Astrocyte of the spinal cord (primary cell): ENCODE measurements at places on chromosomes 7 and 10.

DNA sequence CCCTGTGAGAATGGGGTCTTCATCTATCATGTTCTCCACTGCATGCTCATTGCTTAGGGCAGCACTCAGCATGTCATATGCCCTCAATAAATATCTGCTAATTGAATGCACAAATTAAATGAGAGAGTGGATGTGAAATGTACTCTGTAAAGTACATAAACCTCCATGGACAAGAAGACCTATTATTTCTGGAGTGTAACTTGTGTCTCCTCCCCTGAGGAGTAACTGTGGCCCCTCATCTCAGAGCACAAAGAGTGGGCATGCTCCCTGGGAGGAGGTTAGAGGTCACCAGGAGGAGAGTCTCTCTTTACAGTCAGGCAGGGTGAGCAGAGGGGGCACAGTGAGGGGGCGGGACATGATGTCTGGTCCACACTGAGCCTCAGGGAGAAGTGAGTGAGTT, 313.6 kb upstream of the PODXL start:
- DNase-seq, result no peak

- DNase-seq, result peak; percentile 13
These were observed 9.5 kb upstream of the WDR11 start for GRCh38 chr10:120841522-120842189.

- peak; percentile 41 for DNase-seq
These were observed 70.0 kb upstream of the PAPSS2 start for GRCh38 chr10:87589645-87590051.

GRCh38 chr7:103010211-103010610, 64.4 kb downstream of the FBXL13 start:
- no peak for DNase-seq

DNA sequence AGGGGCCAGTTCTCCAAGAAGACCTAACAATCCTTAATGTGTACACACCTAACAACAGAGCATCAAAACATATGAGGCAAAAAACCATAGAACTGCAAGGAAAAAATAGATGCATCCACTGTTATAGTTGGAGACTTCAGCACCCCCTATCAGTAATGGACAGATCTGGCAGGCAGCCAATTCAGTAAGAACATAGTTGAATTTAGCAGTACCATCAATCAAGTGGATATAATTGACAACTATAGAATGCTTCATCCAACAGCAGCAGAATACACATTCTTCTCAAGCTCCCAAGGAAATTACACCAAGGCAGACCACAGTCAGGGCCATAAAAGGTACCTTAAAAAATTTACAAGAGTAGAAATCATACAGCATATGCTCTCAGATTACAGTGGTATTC, 42.2 kb downstream of the POLL start:
- DNase-seq, result no peak

- no peak for DNase-seq
These were observed 80.1 kb upstream of the RPA3 start for GRCh38 chr7:7798510-7798909.

DNA sequence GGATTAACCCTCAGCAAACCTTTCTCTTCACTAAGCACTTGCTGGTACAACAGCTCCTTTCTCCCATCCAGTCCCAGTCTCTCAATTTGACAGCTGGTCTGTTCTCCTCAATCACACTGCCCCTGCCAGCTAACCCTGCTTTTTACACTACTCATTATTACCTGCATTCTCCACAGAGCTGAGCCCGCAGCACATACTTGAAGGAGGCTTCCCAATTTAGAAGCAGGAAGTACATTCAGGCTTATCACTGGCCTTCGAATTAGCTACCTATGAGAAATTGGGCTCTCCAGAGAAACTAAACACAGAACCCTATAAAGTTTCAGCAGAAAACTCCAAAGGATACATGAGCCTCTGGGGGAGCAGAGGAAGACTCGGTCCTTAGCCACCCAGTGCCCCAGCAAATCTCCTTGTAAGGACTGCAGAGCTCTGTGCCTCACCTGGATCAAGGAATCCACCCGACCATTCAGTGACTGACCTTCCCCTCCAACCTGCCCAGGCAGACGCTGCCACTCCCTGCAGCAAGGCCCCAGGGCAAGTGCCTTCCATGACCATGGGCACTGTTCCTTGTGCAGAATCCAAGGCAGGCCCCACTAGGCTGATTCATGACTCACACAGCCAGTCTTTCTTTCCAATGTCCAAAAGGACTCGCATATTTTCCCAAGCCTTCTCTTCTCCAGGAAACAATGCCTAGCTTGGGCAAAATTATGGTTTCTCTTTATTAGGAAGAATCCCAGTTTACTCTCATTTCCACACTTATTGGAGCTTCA, 68.0 kb downstream of the VOPP1 start:
- no peak for DNase-seq

DNA sequence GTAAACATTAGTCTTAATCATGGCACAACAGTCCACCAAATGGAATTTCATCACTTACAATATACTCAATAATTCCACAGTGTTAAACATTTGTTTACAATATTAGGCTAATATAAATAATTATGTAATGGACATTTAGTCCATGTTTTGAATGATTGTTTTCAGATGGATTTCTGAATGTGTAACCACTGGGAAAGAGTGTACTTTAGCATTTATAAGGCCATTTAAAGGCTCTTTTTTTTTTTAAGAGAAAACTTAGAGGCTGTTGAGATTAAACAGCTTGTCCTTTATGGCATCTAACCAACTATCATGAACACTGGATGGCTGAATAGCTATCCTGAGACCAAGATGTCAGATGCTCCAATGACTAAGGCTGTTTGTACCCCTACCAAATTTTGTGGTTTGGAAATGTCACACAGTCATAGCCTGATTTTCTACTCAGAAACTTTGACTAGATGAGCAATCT, 248.3 kb upstream of the GLI3 start:
- DNase-seq, result no peak

GRCh38 chr10:17061418-17061817, 68.2 kb downstream of the CUBN start:
- peak; percentile 27 for DNase-seq

DNA sequence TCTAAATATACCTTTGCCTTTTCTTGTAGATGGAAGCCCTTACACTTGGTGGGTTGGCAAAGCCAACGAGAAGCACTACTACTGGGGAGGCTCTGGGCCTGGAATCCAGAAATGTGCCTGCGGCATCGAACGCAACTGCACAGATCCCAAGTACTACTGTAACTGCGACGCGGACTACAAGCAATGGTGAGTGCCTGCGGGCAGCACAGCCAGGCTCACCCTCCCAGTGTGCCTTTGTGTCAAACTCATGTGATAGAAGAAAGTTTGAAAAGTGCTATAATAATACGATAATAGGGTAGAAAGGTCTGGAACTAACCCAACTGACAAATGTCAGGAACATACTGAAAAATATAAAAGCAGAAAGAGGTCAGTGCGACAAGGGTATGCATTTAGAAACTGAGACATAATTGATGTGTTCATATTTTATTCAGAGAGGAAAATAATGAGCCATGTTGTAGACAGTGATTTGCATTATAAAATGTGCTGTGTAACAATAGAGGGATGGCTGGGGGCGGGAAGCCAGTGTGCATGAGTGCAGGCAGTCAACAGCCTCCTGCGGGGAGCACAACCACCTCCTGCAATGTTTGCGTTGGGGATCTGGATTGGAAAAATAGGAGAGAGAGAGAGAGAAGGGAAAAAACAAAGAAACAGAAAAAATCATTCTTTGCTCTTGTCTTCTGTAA, 686.9 kb upstream of the C7orf33 start:
- DNase-seq, result no peak

GRCh38 chr10:79384773-79385391, 37.6 kb downstream of the PPIF start:
- no peak for DNase-seq

- DNase-seq, result no peak
These were observed 216.3 kb downstream of the LRMDA start for GRCh38 chr10:75647675-75648074.

DNA sequence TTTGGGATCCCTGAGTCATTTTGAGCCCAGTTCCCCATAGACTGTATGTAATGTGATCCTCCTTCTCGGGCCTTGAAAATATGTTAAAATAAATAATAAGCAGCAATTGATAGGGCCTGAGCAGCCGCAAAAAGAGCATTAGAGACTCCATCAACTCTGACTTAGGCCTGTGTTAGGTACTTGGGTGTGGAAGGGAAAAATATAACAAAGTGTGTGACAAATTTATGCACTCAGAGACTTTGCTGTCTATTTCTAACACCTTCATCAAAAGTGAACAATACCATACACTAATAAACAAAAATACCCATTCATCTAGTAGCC, 31.4 kb upstream of the HABP2 start:
- no peak for DNase-seq

- no peak for DNase-seq
These were observed 22.7 kb downstream of the ELFN1 start for GRCh38 chr7:1692515-1693418.

DNA sequence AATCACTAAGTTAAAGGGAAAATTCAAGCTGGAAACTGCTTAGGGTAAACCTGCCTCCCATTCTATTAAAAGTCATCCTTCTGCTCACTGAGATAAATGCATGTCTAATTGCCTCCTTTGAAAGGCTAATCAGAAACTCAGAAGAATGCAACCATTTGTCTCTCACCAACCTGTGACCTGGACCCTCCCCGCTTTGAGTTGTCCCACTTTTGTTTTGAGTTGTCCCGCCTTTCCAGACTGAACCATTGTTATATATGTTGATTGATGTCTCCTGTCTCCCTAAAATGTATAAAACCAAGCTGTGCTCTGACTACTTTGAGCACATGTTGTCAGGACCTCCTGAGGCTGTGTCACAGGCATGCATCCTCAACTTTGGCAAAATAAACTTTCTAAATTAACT, 378.4 kb downstream of the KIF20B start:
- DNase-seq, result no peak

- DNase-seq, result no peak
These were observed 209.6 kb downstream of the PTPRN2 start for GRCh38 chr7:158377800-158378623.

- no peak for DNase-seq
These were observed 18.6 kb upstream of the ADGRA1 start for GRCh38 chr10:133069033-133069525.

- no peak for DNase-seq
These were observed 100.8 kb downstream of the MLLT10 start for GRCh38 chr10:21634599-21635365.

DNA sequence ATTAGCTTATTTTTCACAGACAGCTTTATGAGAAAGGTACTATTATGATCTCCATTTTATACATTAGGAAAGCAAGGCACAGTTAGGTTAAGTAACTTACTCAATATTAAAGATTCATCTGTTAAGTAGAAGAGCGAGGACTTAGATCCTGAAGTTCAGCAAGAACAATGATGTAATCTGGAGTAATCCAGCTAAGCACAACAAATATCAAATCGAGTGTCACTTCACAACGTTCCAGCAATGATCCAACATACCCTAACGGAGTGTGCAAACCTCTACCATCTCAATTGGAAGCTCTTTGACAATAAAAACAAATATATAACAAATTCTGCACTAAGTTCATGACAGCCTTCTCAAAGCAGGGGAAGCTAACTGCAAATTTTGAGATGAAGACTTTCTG, 121.3 kb downstream of the CALCR start:
- DNase-seq, result no peak

DNA sequence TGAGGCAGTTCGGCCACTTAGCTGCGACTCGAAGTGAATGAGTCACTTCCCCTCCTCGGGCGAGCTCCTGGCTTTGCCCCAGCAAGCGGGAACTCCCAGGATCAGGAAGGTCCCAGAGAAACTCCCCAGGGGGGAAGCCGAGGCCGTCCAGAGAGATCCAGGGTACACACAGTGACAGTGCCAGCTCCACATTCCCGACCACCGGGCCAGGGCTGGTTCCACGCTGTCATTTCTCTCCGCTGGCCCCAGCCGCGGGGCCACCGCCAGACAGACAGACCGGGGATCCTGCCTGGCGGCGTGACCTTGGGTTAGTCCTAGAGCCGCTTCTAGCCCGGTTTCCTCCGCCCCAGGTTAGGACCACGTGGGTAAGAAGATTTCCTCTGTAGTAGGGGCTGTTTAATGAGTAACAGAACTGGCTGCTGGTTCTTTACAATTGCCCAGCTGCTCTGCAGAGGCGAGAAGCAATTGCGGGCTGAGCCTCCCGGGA, 463 bp upstream of the UPP1 start:
- DNase-seq, result peak; percentile 94

- DNase-seq, result no peak
These were observed 103.6 kb downstream of the NPSR1 start for GRCh38 chr7:34761627-34762026.

DNA sequence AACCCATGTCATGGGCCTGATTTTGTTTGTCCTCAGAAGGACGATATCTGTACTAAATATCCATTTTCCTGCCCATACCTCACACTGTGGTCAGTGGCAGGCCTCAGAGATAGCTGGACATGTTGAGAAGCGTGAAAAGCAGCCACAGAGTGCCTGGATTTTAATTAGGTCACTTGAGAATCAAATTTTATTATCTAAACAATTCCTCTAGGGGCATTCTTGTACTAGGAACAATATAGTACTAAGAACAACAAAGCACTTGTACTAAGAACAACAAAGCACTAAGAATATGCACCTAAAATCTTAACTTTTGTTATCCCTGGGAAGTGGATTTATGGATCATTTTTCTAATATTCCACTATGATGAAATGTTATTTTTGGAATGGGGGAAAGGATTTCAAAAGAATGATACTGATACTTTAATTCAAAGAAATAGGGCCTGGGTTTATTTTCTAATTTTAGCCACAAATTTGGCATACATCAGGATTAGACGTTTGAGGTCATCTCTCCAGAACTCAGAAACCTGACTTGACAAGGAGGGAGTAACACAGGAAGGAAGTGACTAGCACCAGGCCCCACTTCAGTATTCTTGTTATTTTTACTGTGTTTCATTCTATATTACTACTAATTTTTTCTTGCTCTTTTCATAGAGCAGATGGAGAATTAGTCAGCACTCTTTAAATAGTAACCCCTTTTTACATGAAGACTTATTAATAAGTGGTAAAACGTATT, 112.2 kb downstream of the EXOC4 start:
- peak; percentile 59 for DNase-seq

DNA sequence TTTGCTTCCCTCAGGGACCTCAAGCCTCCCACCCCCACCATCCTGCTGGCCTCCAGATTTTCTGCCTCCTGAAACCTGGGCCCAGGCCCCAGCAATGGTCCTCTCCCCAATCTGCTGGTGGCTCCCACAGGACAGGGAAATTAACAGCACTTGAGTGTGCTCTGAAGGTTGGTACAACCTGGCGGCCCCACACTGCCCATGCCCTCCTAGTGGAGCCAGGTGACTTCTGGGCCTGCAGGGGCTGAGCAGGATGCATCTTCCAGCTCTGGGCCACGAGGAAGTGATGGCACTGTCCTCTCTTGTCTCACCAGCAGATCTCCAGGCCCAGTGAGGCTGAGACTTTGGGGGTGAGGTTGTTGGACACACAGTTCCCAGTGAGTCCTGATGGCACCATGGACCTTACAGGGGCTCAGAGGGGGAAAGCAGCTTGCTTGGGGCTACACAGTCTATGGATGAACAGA, 3.6 kb upstream of the ZMIZ1 start:
- no peak for DNase-seq
